Left renal pelvis (tissue), 4 donors: ENCODE measurements at places on chromosomes 7 and 10.

- no peak for DNase-seq
Observed at GRCh38 chr10:33106767-33107166, 148.7 kb upstream of the ITGB1 start.

DNA sequence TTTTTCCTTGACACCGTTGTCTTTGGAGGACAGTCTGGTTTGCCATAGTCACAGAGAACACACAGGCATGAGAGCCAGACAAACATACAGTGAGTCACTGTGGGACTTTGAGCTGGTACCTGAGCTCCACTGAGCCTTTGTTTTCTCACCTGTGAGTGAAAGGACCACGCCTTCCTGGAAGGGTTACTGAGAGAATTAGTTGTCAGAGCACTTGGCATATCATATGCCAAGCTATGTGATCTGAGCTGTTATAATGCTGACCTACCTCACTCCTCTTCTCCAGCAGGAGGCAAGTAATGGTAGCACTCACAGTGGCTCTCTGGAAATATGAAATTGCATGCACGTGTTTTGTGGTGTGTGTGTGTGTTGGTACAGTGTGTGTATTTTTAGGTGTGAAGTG is 59.7 kb downstream of the CXCL12 start:
- DNase-seq: no peak

DNA sequence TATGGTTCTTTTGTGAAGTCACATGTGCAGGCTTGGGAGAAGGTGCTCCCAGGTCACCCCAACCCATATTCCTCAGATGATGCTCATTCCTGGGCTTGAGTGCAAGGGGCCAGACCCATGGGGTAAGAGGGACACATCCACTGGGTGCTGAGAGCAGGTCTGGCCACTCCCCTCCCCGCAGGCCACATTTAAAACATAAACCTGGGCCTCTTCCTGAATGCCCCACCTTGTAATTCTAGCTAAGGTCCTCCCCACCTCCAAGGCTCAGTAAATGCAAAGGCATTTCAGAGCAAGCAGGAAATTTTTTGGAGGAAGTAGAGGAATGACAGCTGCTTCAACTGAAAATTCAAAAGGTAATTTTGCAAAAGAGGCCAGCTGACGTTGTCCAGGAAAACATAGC is 172.5 kb downstream of the ARHGAP21 start:
- DNase-seq: no peak

- DNase-seq: no peak
Observed at GRCh38 chr7:121082400-121083101, 94.0 kb downstream of the CPED1 start.

DNA sequence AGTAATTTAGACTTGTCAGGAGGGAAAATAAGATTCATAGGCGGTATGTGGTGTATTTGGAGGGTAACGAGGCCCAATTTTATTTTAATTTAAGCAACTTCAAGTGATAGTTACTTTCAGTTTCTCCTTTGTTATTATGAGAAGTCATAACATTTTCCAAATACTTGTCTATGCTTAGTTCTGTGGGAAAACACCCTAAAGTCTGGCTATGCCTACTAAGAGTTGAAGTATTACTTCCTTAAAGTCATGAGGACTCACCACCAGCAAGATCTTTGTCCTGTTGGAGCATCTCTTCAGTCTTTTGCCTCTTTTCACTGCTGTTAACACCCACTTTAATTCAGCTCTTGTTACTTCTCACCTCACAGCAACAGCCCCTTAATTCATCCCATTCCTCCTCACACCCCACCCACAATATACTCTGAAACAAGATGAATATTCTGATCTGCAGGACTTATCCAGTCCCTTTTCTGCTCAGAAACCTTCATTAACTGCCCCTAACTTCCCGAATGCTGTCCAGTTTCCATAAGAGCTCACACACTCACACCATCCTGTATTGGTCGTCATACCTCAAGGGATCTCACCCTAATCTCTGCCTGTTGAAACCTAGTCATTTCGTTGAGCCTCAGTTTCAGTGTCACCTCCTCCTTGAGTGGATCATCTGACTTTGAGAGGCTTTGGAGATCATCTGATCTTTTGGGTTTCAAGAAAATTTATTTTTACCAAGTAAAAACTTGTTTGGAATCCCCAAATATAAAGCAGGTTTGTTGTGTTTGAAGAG is 61.3 kb downstream of the DNAH11 start:
- DNase-seq: no peak

DNA sequence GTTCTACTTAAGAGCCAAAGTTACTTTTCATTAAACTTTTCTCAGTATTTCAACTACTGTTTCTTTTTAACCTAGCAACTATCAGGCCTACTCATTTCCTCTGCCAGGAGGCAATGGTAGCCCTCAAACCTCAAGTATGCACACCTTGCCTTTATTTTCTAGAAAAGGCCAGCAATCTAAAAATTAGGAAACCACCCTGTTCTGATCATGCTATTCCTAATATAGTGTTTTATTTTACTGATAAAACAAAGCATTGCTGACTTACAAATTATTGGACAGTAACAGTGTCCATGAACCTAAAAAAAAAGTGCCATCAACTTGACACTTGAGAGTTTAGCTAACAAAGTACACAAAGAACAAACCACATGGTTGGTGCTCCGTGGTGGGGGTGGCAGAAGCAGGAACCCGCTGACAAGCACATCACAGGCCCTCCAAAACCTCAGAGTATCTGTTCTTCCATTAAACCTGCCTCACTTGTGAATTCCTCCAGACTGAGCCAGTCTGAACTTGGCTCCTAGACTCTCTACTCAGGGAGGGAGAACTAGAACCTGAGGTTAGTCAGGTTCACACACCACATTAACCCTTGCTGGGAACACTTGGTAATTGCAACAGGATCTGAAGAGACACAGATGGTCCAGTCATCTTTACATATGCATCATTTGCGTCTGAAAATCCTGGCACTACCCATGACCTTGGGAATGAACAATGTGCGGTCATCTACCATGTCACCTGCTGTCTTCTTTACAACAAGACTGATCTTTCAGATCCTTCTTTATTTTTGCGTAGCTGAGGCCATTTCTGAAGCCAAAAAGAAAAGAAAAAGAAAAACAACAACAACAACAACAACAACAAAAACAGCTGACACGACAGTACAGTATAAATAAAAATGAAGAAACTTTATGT is 31.9 kb downstream of the PIP4K2A start:
- no peak for DNase-seq

- no peak for DNase-seq
Observed at GRCh38 chr10:132364594-132364970, 32.4 kb upstream of the PWWP2B start.

DNA sequence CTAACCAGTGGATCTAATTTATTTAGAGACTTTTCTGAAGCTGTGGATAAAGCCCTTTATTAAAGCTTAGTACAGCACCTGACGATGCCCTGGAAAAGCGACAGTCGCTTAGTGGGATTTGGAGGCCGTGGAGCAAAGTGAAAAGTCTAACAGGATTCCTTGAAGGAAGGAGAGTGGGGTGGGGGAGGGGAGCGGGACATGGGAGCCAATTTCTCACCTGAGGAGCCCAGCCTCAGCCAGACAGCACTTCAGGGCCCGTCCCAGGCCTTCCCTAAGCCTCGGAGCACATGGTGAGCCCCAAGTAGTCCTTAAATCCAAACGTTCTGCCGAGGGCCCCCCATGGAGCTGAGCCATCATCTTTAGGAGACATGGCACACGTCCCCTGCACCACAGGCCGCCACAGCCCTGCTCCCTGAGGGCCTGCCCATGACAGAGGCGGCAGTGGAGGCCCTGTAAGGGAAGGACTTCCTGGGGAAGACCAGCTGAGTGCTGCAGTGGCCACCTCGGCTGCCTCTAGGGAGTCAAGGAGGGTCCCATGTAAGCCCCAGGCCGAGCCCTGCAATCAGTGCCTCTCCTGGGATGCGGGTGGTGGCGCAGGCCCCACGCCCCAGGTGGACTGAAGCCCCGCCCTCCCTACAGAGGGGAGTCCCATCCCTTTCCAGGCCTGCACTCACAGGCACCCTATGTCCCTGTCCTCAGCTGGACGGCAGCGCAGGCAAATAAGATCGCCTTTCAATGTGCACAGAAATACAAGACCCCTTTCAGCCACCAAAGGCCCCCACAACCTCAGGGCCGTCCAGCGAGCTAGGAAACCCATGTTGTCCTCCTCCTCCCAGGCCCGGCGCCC is 187.0 kb downstream of the MAD1L1 start:
- DNase-seq: no peak

DNA sequence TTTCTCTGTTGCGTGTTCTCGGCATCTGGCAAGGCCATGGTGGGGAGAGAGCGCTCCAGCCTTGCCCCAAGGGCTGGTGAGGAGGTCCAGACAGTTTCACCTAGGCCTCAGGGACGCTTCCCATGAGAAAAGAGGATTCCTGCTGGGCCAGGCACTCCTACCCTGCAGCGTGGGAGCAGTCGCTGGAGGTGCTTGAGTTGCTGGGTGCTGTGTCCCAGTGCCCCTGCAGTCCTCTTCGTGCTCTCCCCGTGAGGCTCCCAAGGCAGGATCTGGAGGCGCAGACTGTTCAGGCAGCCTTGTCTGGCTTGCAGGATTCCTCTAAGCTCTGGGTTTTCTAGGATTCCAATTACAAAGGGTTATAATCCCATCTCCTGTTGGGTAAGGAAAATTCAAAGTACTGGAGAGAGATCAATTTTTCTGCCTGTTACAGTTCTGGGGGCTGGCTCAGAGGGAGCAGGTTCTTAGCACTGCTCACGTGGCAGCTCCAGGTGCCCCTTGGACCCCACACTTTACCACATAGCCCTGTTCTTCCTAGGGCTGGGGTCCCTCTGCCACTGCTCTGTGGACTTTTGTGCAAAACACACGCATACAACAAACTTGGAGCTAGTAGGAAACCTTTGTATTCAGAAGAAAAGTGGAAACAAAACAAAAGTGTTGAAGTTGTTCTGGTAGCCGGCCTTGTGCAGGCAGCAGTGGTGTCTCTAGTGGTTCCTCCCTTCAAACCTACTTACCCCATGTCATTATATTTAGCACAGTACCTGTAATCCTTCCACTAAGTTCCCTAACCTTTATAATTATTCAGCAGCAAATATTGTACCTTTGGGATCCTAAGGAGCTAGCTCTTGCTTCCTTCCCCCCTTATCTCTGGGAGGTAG is 60.5 kb downstream of the CCNY start:
- DNase-seq: no peak

GRCh38 chr7:79709574-79710409 is 256.3 kb upstream of the MAGI2 start:
- DNase-seq: no peak
